ENCODE measurements at places on chromosomes 7 and 10.

- no peak for DNase-seq
Measured at GRCh38 chr7:72430531-72430930, 18.4 kb upstream of the CALN1 start.

DNA sequence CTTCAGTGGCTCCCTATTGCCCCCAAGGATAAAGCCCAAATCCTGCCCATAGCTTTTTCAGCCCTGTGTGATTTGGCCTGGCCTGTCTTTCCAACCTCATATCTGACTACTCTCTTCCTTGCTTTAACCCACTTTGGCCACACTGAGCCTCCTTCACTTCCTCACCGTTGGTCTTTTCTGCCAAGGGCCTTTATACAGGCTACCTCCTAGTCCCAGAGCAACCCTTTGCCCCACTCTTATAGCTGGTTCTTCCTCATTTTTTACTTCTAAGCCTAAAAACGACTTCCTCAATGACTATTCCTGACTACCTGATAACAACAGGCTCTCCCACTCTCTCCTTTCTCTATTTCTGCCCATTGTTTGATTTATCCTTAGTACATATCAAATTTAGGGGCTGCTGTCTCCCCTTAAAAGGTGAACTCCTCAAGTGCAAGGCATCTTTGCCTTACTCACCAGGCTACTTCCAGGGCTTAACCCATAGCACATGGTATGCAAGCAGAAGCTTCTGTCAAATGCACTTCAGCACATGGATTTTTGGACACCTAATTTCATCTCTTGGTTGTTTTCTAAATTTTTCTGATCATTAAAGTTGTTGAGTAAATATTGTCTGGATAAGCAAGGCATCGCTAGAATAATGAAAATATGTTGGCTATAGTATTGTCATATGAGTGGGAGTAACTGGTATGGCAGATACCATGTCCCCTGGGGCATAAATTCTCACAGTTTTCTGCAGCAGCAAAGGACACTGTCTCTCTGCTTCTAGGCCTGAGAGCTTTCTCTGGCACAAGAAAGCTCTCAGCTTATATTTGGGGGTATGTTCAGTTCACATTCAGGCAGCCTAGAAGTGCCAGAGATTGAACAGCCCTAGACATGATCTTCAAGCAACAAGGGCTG is 201.5 kb upstream of the GPR26 start:
- no peak for DNase-seq

DNA sequence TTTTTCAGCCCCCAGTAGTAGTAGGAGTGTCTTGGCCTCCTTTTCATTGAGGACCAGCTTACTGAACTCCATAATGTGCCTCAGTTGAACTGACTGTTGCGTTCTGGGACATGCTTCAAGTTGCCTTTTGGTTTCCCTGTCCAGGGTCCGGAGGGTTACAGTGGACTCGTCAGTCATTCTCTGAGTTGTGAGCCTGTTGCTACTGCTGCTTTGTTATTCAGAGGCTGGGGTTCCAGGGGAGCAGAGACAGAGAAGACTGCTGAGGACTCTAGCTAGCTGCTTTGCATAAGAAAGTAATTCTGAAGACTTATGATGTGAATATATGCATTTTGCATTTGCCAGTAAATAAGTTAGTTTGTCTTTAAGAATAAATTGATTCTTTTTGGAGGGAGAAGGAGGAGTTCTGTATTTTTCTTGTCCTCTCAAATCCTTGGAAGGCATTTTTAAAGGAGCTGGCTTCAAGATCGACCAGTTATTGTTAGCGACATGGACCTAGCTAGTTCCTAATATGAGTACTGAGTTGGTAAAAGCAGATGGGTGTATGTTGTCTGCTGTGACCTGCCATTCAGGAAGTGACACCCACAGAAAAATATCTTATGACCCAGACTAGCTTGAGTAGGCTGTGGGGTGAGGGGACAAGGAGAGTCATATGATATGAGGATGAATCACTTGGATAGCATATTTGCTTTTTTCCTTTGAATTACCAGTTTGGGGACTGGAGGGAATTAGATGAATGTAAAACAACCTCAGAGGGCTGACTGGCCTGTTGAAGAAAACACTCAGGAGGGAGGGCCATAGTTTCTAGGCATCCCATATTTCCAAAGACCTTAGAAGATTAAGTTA is 8.3 kb downstream of the PI4K2A start:
- DNase-seq, result peak; percentile 11

DNA sequence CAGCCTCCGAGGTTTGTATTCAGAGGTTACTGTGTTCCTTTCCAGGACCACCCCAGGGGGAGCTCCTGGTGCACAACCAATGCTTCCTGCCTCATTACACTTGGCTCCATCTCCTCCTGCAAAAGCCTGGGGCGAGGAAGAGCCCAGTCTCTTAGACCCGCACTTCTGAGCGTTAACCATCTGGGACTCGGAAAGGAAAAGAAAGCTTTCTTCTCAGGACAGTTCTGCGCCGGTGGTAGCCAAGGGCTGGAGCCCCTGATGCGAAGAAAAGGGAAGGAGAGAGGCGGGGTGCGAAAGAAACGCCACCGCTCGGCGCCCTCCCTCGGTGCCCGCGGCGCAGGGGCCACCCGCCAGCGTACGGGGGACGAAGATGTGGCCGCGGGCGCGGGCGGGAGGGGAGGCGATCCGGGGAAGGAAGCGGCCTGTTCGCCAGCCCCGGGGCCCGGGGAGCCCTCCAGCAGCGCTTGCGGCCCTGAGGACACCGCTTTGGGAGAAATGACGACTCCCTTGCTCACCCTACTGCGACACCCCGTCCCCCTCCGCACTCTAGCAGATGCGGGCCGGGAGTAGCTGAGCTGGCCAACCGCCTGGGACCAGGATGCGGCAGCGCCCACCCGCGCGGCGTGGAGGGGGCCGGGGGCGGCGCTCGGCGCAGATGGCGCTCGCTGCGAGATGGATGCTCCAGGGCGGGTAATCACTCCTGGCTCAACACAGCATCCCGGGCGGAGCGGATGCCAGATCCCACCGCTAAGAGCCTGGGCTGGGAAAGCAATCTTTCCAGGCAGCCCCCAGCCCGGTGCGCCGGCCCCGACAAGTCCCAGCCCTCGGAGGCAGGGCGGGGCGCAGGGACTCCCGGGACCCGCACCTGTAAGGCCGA is 1.3 kb downstream of the NRCAM start:
- no peak for DNase-seq

DNA sequence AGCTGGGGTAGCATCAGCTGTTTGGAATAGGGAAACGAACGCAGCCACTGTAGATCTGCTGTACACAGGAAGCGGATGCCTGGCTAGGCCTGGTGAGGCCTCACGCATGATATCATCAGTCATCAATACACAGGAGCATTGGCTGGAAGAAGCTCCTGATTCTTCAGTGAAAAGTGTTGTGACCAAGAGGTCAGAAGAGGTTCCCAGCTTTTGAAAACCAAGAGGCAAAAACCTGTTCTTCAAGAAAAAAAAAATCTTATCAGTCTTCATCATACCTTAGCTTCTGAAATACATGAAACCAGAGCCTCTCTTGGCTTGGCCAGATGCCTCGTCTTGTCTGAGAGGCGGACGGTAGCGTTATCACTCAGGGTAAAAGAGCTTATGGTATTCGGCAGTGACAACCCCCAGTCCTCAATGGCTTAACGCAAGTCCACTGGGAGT is 139.3 kb upstream of the TCF7L2 start:
- DNase-seq, result no peak

GRCh38 chr10:121540732-121541395 is 57.4 kb downstream of the FGFR2 start:
- no peak for DNase-seq

DNA sequence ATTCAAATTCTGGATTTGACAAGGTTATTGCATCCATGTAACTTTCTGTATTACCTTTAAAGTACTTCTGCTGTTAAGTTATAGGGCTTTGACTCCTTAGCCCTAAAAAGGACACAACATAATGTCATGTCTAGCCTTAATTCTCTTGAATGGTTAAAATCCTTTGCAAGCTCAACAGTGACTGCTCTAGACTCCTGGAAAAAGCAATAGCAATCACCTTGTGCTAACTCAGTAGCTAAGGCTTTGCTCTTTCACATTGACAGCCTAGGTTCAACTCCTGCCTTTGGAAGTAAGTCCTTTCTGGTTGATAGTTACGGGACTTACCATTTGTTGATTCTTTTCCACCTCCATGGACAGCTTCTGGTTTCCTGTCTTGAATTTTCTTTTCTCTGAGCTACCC is 16.1 kb upstream of the CREB3L2 start:
- DNase-seq, result no peak
